ENCODE measurements at places on chromosomes 13 and 19. TPM values are rescaled to one million over a fixed set of nuclear protein-coding genes. Genes with fewer than 3 reads are reported as not detected.

MCEMP1 gene
- total RNA-seq = not detected

KLK10 gene
- 0.58 TPM for total RNA-seq

CGB2 gene
- total RNA-seq = not detected

POU2F2 gene
- total RNA-seq = 3.9 TPM

GNA15 gene
- 1.9 TPM for total RNA-seq

PROZ gene
- not detected for total RNA-seq

PEAK3 gene
- 1.4 TPM for total RNA-seq

CLEC17A gene
- total RNA-seq = 0.29 TPM

HIPK4 gene
- total RNA-seq = not detected

CA11 gene
- 3.7 TPM for total RNA-seq

NTF4 gene
- total RNA-seq = not detected

POU4F1 gene
- total RNA-seq = not detected

OCEL1 gene
- total RNA-seq = 58.4 TPM

CEACAM20 gene
- 0.32 TPM for total RNA-seq

LIM2 gene
- total RNA-seq = not detected

FAM83E gene
- 97.8 TPM for total RNA-seq

FXYD1 gene
- 71.0 TPM for total RNA-seq

ZNF534 gene
- total RNA-seq = not detected

ZNF223 gene
- total RNA-seq = 8.7 TPM

All from mucosa of descending colon (tissue), 3 donors.